Stimulated activated CD8-positive, alpha-beta memory T cell treated with anti-CD3 and anti-CD28 coated beads, Interleukin-2, amount 100 ng/mL, for 1 hour (primary cell): ENCODE measurements at places on chromosomes 7 and 10.

DNA sequence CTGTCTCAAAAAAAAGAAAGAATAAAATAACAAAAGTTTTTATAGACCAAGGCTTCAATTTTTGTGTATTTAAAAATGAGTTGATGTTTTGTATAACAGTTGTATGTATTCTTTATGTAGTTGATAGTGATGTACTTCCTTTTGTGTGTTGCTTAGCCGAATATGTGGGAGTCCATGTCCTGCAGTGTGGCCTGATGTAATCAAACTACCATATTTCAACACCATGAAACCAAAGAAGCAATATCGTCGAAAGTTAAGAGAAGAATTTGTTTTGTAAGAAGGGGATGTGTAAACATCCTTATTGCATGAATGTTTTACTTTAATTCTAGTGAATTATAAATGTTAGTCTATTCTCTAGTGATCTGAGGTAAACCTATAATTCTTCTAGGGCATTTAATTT lies 56.6 kb downstream of the MPLKIP start:
- DNase-seq: no peak

DNA sequence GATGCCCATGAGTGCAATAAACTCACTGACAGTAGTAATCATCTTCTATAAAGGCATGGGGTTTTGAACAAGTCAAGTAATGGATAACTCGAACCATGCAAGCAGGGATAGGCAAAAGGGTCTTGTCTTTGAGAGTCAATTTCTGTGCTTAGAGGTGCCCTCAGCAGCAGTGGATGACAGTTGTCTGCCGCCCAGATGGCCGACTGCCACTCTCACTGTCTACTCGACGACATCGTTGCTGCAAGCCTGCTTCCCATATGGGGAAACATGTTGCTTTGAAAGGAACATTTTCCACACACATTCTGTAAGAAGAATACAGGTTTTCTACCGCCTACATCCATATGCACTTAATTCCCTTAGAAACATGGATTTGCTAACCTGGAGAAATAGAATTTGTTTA lies 236.3 kb upstream of the DKK1 start:
- DNase-seq: no peak

DNA sequence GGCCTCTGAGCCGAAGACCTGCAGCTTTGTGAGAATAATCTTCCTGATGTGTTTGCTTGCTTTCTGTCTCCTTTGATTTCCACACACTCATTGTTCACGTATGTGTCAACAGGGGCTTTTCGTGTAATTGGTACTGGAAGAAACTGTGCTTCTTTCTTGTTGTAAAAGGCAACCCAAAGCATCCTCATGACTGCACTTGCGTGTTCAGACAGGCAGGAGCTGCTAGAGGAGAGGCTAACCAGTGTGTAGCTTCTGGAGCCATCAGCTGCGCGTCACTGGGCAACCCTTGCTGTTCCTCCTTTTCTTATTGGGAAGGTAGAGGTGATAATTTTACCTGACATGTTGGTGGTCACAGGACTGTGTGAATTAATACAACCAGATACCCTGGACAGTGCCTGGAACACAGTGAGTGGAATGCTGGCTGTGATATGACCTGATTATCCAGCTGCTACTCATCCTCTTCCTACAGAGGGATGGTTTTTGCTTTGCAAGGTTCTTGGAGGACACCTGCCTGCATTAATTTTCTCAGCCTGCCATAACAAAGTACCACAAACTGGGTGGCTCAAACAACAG lies 213.0 kb downstream of the ABCA13 start:
- no peak for DNase-seq

DNA sequence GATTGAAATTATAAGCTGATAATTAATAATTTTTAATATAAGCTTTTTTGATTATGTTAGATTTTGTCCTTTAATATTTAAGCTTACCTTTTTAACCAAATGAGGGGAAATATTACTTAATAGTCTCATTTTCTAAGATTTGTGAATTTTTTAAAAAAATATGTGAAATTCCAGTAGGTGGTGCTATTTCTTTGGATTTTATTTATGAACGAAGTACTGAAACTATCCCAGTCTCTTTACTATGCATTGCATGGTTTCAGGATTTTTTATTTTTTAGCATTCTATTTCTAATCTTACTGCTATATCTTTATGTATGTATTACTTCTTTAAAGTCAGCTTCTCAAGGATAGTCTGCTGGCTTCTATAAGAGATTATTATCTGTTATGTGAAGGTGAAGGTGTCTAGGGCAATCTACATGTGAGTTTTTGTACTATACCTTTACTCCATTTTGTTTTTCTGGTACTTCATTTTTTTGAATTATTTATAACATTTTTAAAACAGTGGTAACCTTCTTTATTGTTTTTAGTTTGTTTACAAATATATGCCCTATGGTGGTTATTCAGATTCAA lies 78.3 kb downstream of the ATRNL1 start:
- no peak for DNase-seq

GRCh38 chr7:158255156-158255555 lies 332.5 kb downstream of the PTPRN2 start:
- no peak for DNase-seq

- no peak for DNase-seq
These were observed 216.9 kb downstream of the GLI3 start for GRCh38 chr7:42020061-42020460.

GRCh38 chr10:107687701-107688100 lies 523.2 kb upstream of the SORCS1 start:
- no peak for DNase-seq

DNA sequence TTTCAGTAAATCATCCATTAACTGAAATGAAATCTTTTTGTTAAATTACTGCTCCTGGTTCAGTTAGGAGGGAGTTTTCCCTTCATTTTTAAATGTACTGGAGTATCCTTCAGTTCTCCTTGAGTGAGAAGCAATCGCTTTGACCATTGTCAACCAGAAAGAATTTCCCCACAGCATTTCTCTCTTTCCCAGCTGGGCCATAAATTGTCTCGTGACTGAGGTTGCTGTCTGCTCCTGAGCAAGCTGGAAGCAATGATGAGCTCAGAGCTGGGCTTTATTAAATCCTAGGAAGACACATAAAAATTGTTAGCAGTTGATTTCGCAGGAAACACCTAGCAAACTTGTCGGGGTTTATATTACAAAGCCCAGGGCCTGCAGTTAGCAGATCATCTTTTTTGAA lies 102.0 kb upstream of the INSYN2A start:
- no peak for DNase-seq

GRCh38 chr10:64288404-64288803 lies 767.2 kb downstream of the REEP3 start:
- no peak for DNase-seq

DNA sequence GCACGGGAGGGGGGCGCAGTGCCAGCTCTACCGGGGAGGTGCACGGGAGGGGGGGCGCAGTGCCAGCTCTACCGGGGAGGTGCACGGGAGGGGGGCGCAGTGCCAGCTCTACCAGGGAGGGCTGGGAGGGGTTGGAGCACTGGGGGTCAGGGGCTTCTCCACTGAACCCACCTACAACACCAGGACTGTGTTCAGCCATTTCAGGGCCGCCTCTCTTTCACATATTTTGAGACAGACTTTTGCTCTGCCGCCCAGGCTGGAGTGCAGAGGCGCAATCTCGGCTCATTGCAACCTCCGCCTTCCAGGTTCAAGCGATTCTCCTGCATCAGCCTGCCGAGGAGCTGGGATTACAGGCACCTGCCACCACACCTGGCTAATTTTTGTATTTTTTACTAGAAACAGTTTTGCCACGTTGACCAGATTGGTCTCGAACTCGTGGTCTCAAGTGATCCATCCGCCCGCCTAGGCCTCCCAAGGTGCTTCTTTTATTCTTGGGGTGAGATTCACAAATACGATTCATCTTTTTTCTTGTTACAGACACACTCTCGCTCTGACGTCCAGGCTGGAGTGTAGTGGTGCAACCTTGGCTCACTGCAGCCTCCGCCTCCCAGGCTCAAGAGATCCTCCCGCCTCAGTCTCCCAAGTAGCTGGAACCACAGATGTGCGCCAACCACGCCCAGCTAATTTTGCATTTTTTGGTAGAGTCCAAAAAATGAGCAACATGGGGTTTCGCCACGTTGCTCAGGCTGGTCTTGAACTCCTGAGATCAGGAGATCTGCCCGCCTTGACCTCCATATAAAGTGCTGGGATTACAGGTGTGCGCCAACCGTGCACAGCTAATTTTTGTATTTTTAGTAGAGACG lies 37.0 kb downstream of the ADAP1 start:
- DNase-seq: no peak

- DNase-seq: no peak
These were observed 79.6 kb downstream of the INSIG1 start for GRCh38 chr7:155377071-155377837.

GRCh38 chr10:31590023-31590800 lies 271.2 kb downstream of the ZEB1 start:
- no peak for DNase-seq

- DNase-seq: no peak
These were observed 42.0 kb upstream of the PDLIM1 start for GRCh38 chr10:95332666-95333249.
